ENCODE measurements at places on chromosomes 5 and 9. TPM values are rescaled to one million over a fixed set of nuclear protein-coding genes. Genes with fewer than 3 reads are reported as not detected.

The TRIM52 gene
- 24.3 TPM for total RNA-seq

The SPATA31D4 gene
- not detected for total RNA-seq

GRCh38 chr5:145437627-145438026 is 397.5 kb downstream of the PRELID2 start:
- DNase-seq, result no peak
- H3K36me3 ChIP-seq, result no peaks in the 10 kb centered on the region
- no peaks in the 10 kb centered on the region for H3K4me1 ChIP-seq
- H3K27ac ChIP-seq, result no peak overlapping the region
- H3K27me3 ChIP-seq, result no peaks in the 10 kb centered on the region
- no peak overlapping the region for H3K4me3 ChIP-seq

GRCh38 chr9:114571391-114571790 is 16.2 kb upstream of the ATP6V1G1 start:
- H3K36me3 ChIP-seq, result no peaks in the 10 kb centered on the region
- H3K4me3 ChIP-seq, result no peak overlapping the region
- H3K27me3 ChIP-seq, result no peaks in the 10 kb centered on the region
- no peak for DNase-seq
- no peak overlapping the region for H3K27ac ChIP-seq
- no peaks in the 10 kb centered on the region for H3K4me1 ChIP-seq

DNA sequence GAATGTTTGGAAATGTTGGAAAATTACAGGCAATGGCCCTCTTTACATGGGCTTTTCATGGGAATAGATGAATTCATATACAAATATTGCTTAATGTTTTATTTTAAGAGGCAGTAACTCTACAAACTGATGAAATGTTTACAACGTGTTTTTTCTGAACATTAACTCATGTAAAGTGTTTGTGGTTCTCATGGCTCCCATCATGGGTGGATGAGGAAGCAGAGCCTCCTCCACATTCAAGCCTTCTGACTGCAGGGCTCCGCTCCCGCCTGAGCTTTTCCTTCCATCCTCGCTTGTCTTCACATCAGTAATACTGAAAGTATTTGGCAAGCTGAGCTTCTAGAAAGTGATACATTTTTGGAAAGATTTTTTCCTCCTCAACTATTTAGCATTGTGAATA is 204.2 kb downstream of the ARHGAP26 start:
- no peaks in the 10 kb centered on the region for H3K36me3 ChIP-seq
- no peaks in the 10 kb centered on the region for H3K27me3 ChIP-seq
- DNase-seq, result no peak
- H3K4me3 ChIP-seq, result no peak overlapping the region
- peaks cover 6% of the 10 kb centered on the region for H3K4me1 ChIP-seq

DNA sequence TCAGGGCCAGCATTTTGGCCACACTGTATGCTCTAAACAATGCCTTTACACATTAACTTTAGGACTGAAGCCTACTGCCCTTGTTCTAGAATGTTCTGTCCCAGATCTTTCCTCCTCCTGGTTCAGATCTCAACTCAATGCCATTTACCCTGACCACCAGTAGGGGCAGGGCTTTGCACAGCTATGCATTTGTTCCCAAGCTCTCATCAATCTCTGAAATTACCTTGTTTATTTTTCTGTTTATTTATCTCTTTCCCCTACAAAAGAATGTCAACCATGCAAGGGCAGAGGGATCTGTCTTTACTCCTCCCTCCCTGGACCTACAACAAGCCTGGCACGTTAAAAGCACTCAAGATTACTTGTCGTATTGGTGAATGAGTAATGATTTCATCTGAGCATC is 612.9 kb downstream of the BNC2 start:
- H3K4me3 ChIP-seq, result no peak overlapping the region
- H3K27ac ChIP-seq, result no peak overlapping the region
- no peak for DNase-seq
- no peaks in the 10 kb centered on the region for H3K36me3 ChIP-seq

DNA sequence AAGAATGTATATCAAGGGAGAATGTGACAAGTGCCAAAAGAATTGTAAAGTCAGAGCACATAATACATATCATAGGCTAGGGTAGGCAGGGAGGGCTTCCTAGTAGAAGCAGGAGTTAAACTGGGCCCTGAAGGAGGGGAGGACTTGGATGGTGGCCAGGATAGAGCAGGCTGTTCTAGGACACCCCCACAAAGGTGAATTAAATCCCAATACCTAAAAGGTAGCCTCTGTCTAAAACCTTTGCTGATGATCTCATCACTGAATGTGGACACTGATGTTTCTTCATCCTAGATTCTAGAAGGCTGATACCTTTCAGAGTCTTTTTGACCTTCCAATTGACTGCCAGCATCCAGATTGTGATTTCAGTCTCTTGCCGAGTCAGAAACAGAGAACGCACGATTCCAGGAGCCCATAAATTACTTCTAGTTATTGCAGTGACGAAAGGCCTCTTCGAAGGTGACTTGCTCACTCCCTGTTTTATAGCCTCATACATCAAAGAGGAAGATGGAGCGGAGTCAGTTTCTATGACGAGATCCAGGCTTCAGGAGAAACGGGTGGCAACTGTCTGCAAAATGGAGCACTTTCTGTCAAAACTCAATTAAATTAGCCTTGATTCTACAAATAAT is 43.2 kb downstream of the KIF4B start:
- no peaks in the 10 kb centered on the region for H3K27me3 ChIP-seq
- H3K4me3 ChIP-seq, result no peak overlapping the region
- H3K4me1 ChIP-seq, result no peaks in the 10 kb centered on the region
- DNase-seq, result no peak
- no peak overlapping the region for H3K27ac ChIP-seq

DNA sequence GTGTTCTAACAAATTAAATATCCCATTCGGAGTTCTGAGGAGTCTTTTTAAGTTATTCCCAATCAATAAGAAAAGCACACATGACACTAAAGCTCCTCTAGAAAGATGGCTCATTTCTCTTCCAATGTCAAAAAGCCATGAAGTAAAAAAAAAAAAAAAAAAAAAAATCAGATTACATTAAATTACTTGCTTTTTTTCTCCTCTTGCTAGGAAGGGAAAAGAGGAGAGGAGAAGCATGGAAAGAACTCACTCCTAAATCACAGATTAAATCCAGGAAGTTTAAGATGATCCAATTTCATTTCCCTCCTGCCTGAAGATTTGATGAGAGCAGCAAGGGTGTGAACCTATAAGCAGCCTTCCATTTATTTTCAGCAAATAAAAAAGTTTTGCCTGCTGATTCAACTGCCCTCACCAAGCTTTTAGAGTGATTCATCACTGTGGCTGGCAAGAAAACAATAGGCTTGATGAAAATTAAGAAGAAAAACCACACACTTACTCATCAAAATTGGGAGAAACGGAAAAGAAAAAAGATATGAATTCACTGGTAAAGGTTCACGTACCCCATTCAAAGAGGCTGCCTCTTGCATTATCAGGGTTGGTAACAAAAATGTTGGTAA is 19.7 kb downstream of the MYO10 start:
- H3K27me3 ChIP-seq, result no peaks in the 10 kb centered on the region
- no peak overlapping the region for H3K4me3 ChIP-seq
- H3K27ac ChIP-seq, result no peak overlapping the region
- DNase-seq, result no peak
- H3K4me1 ChIP-seq, result peaks cover 9% of the 10 kb centered on the region
- H3K36me3 ChIP-seq, result no peaks in the 10 kb centered on the region

DNA sequence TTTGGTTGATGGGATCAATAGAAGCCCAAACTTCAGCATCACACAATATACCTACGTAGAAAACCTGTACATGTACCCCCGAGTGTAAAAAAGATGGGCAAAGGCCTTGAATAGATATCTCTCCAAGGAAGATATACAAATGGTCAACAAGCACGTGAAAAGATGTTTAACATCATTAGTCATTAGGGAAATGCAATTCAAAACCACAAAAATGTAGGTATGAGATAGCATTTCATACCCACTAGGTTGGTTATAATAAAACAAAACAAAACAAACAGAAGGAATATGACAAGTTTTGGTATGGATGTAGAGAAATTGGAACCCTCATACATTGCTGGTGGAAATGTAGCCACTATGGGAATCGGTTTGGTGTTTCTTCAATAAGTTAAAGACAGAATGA is 33.1 kb upstream of the PPARGC1B start:
- H3K27ac ChIP-seq, result no peak overlapping the region
- no peaks in the 10 kb centered on the region for H3K27me3 ChIP-seq
- no peak overlapping the region for H3K4me3 ChIP-seq
- H3K36me3 ChIP-seq, result no peaks in the 10 kb centered on the region
